ENCODE measurements at places on chromosomes 13 and 19.

GRCh38 chr13:24687611-24688010 lies 7.4 kb downstream of the ATP12A start:
- no peak for DNase-seq

GRCh38 chr19:36421749-36422481 lies 3.5 kb upstream of the ZFP82 start:
- DNase-seq: no peak

DNA sequence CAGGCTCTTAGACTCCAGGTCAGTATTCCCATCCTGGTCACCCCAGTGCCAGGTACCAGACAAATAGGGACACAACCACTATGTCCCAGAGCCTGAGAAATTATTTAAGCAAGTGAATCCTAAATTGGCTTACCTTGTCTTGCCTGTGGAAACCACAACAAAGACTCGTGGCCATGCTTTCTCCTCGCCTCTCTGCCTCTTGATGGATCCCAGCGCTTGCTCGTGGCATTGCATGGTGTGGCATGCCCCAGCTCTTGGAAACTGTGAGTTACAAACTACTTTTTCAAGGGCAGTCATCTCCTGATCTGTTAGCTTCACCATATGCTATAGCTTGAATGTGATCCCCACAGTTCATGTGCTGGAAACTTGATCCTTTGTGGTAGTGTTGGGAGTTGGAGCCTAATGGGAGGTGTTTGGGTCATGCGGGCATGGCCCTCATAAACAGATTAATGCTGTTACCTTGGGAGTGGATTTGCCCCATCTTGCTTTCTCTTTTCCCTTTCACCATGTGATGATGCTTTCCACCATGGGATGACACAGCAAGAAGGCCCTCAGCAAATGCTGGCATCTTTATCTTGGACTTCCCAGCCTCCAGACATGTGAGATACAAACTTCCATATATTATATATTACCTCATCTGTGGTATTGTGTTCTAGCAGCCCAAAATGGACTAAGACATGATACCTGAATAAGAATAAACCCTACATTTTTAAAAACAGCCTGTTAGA lies 31.2 kb downstream of the SPRYD7 start:
- DNase-seq: no peak

GRCh38 chr13:22880741-22881720 lies 299.7 kb upstream of the SGCG start:
- no peak for DNase-seq

DNA sequence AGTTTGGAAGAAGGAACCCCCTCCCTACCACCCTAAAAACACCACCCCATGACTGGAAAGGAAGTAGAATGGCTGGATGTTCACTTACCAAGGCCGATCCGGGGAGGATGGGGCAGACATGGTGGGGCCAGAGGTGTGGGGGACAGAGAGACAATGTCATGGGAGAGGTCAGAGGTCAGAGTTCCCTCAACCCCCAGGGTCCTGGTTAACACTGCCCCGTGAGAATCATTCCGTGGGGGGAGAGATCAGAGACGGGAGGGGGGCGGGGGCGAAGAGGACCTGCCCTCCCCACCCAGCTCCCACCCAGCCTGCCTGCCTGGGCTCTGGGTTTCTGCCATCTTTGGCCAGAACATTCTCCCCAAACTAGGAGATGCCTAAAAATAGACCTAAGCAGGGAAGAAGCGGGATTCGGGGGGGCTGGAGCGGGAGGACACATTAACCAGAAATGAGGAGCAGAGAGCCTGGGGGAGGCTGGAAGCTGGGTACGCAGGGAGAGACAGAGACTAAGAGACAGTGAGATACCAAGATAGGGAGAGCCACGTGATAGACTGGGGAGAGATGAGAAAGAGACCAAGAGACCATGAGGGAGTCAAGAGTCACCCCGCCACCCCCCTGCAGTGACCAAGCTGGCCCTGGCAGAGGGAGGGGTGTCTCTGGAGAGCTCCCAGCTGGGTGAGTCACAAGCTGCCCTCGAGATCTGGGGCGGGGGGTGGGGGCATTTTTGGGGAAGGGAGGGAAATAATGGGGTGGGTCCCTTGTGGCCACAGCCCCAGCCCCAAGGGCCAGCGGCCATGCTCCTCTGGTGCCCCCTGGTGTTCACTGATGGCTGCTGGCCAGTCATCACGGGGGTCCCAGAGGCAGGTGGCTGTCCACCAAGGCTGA lies 6.1 kb upstream of the KANK2 start:
- peak; percentile 89 for DNase-seq

DNA sequence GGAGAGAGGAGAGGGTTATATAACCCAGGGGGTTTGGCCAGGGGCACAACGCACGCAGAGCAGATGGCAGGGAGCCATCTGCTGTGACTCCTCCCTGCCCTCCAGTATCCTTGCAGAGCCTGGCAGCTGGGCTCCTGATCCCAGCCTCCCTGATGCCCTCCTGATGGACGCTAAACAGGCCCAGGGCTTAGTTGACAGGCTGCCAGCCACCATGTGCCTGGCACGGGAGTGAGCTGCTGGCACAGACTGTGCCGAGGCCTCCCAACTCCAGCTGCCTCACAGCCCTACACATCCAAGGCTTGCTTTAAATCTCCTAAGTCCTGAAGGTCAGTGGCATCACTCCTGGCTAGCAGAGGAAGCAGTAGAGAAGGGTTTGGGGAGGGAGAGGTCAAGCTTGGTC lies 16.7 kb downstream of the SYDE1 start:
- no peak for DNase-seq

GRCh38 chr19:40982594-40983101 lies 8.4 kb upstream of the CYP2B6 start:
- no peak for DNase-seq

DNA sequence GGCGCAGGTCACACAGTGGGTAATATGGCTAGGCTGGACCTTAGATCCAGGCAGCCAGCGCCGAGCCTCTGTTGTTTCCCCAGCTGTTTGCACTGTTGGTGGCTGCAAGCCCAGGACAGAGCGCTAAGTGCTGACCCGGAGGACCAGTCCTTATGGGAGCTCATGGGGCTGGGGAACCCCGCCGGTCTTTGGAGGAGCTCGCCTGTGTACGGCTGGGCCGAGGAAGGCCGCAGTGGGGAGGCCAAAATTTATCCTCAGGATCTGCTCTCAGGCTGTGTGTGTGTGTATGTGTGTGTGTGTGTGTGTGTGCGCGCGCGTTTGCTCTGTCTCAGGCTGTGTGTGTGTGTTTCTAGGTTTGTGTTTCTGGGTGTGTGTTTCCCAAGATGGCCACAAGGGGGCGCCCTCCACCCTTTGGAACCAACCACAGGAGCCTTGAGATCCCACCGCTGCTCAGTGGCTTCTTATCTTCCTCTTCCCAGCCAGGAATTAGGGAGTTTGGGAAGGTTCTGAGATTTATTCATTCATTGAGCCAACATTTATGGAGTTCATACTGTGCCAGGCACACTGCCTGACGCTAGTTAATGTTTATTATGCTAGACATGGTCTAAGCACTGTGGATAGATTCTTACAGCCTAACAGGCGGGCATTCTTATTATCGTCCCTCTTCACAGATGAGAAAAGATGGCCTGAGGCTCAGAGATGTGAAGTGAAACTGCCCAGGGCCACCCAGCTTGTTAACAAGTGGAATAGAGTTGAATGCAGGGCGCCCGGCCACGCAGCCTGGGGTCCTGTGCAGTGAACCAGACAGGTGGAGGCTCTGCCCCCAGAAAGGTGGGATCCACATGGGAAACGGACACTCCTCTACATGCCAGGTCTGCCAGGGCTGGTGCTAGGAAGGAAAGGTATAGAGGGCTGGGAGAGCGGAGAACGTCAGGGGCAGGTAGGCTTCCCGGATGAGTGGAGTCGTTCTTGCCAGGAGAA lies 13.0 kb downstream of the PGLYRP1 start:
- DNase-seq: peak; percentile 79

DNA sequence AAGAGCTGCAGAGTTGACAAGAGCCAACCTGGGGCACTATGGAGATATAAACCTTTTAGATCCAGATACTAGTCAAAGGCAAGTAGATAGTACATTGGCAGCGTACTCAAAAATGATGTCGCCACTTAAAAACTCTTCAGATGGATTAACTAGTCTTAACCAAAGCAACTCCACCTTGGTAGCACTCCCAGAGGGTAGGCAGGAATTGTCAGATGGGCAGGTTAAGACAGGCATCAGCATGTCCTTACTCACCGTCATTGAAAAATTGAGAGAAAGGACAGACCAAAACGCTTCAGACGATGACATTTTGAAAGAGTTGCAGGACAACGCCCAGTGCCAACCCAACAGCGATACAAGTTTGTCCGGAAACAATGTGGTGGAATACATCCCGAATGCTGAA lies 8.9 kb downstream of the ZNF507 start:
- DNase-seq: no peak

DNA sequence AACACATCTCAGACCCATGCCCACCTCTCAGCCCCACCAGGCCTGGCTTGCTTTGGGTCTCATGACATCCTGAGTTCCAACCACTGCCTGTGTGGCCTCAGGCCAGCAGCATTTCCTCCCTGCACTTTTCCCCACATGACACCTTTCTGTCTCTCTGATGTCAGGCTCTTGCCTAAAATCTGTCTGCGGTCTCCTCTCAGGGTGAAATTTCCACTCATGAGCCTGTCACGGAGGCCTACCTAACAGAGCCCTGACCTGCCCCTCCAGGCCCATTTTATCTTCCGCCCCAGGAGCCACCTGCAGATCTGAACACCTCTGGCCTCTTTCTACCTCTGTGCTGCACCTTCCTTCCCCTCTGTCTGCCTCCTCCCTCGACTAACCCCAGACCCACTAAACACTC lies 93.5 kb downstream of the ZDHHC20 start:
- DNase-seq: no peak

GRCh38 chr19:10404888-10405820 lies 1.8 kb upstream of the CDC37 start:
- DNase-seq: no peak

DNA sequence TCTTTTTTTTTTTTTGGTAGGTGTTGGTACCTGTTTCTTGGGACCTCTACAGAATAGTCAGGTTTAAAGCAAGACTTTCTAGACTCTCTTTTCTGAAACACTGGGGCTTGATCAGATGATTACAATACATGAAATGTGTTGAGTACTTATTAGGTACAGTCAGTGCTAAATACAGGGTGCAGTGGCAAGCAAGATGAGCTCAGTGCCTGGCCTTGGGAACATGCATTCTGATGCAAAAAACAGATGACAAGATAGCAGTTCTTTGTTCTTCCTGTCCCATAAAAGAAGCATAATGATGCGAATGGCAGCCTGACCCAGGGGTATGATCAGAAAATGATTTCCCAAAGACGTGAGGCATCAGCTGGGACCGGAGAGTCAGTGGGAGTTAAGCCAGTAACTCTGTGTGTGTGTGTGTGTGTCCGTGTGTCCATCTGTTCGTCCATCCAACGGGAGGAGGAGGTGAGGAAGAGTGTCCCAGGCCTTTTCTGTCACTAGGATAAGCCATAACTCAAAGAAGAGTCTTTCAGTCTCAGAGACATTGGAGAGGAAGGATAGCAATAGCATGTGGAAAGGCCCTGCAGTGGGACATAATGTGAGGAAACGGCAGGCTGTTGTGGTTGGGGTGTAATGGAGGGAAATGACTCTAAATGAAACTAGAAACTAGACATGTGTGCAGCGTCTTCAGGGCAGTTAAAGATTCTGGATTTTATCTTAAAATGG lies 32.2 kb downstream of the SLAIN1 start:
- no peak for DNase-seq

DNA sequence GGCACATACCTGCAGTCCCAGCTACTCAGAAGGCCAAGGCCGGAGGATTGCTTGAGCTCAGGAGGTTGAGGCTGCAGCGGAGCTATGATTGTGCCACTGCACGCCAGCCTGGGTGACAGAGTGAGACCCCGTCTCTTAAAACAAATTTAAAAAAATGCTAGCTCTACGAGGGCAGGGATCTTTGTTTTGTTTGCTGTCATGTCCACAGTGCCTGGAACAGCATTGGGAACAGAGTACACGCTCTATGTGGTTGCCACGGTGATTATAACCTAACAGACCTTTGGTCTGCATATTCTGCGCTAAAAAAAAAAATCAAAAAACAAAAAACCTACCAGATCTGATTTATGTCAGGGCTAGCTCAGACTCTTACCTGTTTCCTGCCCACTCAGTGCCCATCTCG lies 2.2 kb upstream of the SHFL start:
- DNase-seq: no peak

DNA sequence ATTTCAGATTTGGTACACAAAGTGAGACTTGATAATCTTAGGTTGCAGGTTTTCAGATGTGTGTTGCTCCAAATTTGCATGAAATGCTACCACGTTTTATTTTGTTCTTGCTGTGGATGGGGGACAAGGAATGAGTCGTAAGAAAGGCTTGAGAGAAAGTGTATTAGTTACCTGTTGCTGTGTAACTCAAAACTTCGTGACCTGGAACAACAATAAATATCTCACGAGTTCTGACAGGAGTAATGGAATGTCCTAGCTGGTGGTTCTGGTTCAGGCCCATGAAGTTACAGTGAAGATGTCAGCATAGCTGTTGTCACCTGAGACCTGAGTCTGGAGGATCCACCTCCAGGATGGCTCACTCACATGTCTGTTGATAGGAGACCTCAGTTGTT lies 1.2 kb downstream of the ZNF8 start:
- DNase-seq: no peak

DNA sequence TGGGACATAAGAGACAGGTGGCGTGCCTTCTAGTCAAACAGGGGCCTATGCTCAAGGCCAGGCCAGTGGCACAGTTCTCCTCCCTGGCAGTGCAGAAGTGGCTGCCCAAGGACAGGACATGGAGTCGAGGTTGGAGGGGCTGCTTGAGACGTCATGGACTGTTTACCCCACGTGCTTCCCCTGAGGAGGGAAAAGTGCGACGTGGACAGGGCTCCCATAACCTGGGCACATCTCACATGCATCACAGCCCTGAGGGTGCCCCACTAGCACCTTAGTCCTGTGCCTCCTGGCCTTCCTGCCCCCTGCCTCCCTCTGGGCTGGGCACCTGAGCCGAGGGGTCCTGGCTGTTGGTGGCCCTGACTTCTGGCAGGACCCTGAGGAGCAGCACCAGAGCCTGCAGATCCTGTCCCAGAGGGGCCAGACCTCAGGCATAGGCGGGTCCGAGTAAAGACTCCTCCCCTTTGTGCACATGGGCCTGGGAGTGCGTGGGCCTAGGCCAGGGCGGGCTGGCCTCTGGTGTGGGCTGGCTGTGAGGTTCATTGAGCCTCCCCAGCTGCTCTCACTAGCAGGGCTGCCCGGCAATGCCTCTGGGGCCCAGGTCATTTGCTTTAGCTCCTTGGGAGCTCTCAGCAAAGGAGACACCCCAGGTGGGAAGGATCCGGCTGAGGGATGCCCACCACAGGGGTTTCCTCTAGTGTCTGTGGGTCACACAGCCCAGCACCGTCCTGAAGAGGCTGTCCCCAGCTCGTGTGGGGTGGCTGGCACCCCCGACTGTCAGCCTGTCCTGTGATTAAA lies 65.7 kb downstream of the CEBPG start:
- DNase-seq: no peak

- DNase-seq: peak; percentile 32
These were observed 34.6 kb downstream of the CYP4F2 start for GRCh38 chr19:15863272-15863671.

DNA sequence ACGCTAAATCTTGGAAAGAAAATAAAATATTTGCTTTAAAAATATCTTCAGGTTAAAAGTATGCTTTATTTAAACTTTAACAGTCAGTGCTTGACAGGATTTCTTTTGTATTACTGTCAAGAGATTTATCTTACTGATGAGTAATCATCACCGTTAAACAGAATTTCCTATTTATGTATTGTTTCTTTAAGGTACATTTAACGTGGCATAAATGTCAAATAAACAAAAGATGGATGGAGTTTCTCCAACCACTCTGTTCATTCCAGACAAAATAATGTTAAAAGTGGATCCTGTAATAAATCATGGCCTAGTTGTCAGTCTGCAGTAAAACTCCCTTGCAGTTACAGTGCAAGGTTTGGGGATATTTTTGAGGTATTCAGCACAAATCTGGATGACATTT lies 298.3 kb downstream of the DIAPH3 start:
- DNase-seq: no peak
